Esophagus squamous epithelium (tissue), 5 donors: ENCODE measurements at places on chromosomes 2 and 18. TPM values are rescaled to one million over a fixed set of nuclear protein-coding genes. Genes with fewer than 3 reads are reported as not detected.

The CNGA3 gene
- not detected for total RNA-seq

The CD207 gene
- total RNA-seq = 1.1 TPM

The TEKT4 gene
- not detected for total RNA-seq

The SPHKAP gene
- not detected for total RNA-seq

The SLC23A3 gene
- 0.92 TPM for total RNA-seq

The OR6B2 gene
- not detected for total RNA-seq

The UGT1A6 gene
- total RNA-seq = 58.4 TPM

The AGXT gene
- not detected for total RNA-seq

DNA sequence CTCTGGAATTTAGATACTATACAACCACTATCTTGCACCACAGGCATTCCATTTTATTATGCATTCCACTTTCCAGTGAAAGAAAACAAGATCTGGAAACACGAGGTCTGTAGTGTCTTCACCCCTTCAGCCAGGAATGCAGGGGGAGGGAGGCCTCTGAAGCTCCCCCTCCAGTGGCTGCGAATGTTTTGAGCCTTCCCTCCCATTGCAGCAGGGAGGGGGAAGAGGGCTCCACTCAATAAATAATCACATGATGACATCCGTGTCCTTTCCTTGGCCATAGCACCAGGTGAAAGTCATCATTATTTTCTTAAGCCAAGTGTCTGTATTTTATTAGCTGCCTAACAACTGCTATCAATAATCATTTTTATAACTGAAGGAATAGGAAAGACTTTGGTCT lies 38.6 kb downstream of the ALPK2 start:
- no peak for DNase-seq

- DNase-seq = no peak
These were observed 98.6 kb downstream of the NOL10 start for GRCh38 chr2:10591207-10591606.

- no peak for DNase-seq
These were observed 1111.9 kb upstream of the GYPC start for GRCh38 chr2:125543968-125544514.

DNA sequence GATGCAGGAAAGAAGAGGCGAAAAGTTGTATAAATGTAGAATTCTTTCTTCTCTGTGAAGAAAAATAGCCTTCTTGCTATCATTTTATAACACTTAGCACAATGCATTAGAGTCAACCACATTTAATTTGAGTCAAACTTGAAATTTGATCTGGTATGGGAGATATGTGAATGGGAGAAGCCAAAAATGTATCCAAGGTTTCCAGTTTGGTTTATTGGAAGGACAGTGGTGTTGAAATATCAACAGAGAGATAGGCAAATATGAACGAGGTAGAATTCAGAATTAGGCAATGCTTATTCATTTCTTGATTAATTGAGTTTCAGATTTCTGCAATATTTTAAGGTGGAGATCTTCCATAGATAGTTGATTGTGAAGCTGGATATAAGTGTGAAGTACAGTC lies 991.9 kb upstream of the CHAC2 start:
- DNase-seq = no peak

- no peak for DNase-seq
These were observed at the start of gene AGAP1 for GRCh38 chr2:235493775-235494715. Gene AGAP1, plus strand, starts transcription at chr2:235494043.

GRCh38 chr2:127563458-127564428 lies 28.3 kb downstream of the MYO7B start:
- DNase-seq = no peak

GRCh38 chr2:233470011-233470687 lies 96.4 kb downstream of the USP40 start:
- DNase-seq = no peak

GRCh38 chr2:73373344-73373743 lies 12.3 kb upstream of the ALMS1 start:
- no peak for DNase-seq

DNA sequence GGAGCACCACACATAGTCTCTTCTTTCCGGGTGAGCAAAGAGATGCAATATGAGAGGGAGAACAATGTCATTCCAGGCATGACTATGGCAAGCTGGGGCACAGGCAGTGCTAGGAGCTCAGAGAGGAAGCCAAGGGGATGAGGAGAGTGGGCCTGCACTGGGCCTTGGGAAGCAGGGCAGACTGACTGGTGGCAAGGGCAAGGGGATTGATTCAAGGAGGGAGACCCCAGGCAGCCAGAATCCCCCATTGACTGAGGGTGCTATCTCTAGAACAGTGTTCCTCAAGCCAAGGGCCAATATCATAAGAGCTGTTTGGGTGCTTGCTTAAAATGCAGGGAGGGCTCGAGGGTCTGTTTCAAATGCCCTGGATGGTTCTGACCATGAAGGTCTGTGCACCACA lies 36.1 kb downstream of the MARCO start:
- DNase-seq = no peak

DNA sequence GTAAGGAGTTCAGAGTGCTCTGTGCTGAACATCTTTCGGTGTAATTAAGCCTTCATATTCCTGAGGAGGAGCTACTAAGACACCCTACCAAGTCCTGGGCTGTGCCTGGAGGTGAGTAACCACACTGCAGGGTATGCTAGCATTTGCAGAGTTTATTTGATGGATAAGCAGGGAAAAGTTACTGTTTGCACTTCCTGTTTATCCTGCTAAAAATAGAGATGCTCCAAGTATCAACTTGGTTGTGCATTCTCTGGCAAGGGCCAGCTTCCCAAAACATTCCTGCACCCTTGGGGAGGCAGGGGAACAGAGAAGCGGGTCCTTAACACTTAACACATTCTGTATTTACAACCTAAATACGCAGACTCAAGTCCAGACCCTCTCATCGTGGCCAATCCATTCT lies 49.8 kb downstream of the PARD6G start:
- no peak for DNase-seq

GRCh38 chr18:21914739-21915319 lies 174.2 kb downstream of the MIB1 start:
- no peak for DNase-seq

DNA sequence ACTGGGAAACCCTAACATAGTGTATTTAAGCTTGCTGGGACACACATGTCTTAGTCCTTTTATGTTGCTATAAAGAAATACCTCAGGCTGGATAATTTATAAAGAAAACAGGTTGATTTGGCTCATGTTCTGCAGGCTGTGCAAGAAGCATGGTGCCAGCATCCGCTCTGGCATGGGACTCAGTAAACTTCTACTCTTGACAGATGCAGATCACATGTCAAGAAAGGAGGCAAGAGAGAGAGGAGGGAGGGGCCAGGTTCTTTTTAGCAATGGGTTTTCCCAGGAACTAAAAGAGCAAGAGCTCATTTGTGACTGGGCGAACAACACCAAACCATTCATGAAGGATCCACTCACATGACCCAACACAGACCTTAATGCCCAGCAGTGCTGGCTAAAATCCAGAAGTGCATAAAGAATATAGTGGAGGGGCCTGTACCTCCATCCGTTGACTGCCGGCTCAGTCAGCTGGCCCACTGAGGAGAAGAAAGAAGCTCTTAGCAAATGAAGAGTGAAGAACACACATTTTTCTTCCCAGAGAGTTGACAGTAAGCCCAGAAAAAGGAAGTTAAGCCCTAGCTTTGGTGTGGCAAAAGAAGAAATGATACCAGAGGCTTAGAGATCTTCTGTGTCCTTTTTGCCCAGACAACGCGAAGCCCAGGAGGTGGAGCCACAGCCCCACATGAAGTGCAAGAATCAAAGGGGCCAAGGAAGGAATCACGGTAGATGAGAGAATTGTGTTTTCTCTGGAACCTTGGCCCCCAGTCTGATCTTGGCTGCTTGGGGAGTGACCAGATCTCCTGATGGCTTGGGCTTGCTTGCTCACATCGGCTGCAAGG lies 183.5 kb upstream of the FAM98A start:
- DNase-seq = no peak

GRCh38 chr2:33225350-33225749 lies 251.1 kb upstream of the RASGRP3 start:
- DNase-seq = no peak

DNA sequence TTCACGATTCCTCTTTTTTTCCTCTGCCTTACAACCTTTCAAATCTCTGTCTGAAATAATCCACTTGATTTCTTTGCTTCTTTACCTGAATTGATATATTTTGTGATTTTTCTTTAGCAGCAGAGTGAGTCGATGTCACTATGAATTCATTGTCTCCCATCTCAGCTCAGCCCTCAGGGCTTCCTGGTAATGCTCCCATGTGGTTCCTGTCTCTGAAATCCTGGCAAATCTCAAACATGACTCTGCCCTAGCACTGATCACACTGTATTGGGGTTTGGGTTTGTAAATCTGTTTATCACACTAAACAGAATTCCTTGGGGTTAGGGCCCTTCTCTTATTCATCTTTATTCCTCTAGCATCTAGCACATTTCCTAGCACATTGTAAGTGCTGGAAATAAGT lies 43.0 kb upstream of the MSTN start:
- DNase-seq = no peak

DNA sequence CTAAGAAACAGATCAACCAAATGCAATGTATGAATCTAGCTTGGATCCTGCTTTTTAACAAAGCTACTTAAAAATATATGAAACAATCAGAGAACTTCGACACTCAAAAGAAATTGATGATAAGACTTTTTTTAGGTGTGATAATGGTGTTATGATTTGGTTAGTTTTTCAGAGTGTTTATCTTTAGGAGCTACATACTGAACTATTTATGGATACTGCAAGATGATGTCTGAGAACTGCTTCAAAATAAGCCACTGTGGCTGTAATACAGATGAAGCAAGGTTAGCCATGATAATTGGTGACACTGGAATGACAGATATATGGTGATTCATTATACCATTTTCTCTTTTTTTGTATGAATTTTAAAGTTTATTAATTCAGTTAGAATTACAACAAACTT lies 14.2 kb downstream of the SLC25A12 start:
- DNase-seq = no peak
